ENCODE measurements at places on chromosomes 7 and 10.

GRCh38 chr7:36633377-36633776, 90.9 kb downstream of the AOAH start:
- DNase-seq: no peak

DNA sequence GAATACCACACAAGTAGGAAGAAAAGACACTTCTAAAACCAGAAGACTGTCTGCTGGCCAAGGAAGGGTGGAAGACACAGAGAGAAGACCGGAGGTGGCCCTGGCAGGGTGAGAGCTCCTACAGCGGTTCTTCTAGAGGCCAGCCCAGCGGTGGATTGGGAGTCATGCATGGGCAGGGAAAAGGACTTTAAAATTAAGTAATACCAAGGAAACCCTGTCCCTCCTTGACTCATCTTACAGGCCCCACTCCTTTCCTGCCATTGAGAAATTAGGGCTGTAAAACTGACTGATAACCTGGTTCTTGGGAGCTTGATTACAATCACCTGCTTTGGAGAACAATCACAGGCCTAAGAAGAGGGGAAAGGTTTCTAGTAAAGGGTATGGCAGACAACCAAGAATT, 16.1 kb downstream of the CALML3 start:
- no peak for DNase-seq

GRCh38 chr7:133003052-133003910, 78.6 kb downstream of the CHCHD3 start:
- DNase-seq: no peak

DNA sequence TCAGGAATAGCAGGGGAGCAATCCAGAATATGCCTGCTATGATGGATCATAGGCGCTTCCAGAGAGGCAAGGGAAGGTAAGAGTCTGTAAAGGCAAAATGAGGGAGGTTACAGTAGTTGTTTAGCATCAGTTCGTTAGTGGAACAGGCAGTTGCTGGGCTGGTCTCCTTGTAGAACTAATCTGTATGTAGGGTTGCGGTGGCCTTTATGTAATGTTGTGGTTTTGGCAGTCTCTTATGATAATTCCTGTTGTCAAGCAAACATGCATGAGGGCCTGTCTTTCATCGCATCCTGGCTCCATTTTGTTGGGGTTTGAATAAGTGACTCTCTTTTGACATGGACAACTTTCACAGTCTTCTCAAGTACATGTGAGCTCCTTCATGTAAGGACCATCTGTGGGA, 427.8 kb upstream of the LRGUK start:
- no peak for DNase-seq

- DNase-seq: no peak
These were observed 179.2 kb downstream of the ST7 start for GRCh38 chr7:117132321-117133120.

DNA sequence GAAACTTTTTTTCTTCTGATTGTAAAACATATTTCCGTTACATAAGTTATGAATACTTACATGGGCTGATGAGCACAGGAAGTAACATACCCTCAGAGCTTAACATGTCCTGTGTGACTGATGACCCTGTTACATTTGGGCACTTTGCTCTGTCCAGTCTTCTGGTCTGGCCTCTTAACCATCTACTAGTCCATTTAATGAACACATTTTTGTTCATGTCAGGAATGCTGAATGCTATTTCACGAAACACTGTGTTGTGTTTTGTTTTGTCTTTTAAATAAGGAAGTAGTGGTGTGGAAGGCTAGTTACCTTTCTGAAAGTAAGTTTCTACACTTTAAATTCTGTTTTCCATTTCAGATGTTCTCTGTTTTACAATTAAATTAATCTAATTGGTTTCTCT, 77.7 kb downstream of the RBM33 start:
- DNase-seq: no peak

DNA sequence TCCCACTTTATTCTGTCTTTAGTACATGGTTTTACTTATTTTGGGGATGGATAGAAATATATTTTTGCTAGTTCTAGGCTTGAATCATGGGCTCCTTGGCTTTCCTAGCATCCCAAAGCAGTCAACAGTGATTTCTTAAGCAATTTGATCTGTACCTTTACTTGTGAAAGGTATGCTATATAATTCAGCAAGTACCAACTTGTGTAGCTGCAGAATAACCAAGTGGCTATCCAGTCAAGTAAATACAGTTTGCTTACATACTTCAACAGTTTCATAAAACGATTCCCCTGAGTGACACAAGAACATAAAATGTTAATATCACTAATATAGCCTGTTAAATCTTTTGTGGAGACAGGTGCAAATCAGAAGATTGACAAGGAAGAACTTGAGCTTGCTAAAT, 67.2 kb downstream of the PODXL start:
- no peak for DNase-seq

DNA sequence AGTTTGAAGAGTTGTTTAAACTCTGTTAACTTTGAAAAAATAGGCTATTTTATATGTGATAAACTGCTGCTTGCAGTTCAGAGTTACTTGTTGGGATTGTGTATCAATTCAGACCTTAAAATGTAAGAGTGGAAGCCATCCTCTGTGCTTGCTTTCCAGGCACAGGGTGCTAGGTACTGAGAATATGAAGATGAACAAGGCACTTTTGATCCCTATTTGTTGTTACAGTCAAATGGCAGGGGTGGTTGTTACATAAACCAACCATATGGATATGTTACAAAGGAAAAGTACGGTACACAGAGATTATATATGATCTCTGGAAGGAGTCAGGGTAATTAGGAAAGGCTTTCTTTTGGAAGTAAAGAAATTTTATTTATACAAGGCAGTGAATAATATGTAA, 63.8 kb downstream of the REEP3 start:
- no peak for DNase-seq

- no peak for DNase-seq
These were observed 1.2 kb downstream of the NACAD start for GRCh38 chr7:45087301-45088145.

DNA sequence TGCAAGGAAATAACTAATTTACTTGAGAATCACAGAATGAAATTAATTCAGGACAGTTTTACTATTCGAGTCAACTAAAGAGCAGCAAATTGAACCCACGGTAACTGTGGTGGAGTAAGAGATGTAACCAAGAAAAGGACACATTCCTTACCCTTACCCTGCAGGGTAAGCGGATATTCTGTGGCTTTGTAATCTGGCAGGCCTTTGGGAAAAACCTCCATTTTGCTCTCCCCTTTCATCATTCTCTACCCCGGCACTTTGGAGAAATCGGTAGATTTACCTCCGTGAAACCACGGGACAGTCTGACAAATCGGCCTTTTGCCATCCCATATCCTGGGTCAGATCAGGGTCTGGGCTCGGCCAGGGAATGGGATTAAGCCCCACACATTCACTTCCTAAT, 18.4 kb downstream of the RCC1L start:
- DNase-seq: no peak

GRCh38 chr7:132933072-132933458, 148.8 kb downstream of the CHCHD3 start:
- DNase-seq: no peak

DNA sequence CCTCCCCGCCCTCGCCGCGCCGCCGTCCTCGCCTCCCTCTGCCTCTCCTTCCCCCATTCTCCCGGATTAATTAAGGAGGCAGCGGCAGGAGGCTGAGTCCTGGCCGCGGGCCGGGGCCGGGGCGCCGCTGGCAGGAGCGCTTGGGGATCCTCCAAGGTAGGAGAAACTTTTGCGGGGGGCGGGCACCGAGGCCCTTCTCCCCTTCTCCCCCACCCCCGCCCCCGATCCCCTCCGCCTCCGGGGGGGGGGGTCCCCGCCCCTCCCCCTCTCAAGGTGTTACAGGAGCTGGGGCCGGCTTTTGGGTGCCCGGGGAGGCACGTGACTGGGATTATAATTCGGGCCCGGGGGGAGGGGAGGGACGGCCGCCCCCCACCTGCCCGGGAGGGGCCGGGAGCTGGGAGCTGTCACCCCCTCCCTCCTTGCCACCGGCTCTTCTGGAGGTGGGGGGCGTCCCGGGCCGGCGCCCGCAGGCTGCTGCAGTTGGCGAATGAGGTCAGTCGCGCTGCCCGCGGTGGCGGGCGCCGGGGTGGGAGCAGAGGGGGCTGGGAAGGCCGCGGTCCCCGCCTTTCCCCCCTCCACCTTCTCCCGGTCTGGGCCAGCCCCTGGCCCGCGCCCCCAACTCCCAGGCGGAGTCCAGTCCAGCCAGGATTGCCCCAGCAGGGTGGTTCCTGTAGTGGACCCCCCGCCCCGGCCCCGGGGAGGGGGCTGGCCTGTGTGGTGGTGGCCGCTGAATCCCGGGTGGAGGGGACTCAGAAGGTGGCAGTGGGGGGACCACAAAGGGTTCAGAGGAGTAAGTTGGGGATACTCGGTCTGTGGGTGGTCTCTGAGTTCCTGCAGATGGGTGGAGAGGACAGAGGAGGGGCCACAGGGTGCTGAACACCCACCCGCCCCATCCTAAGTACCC, 567 bp downstream of the GTF2IRD1 start:
- no peak for DNase-seq

DNA sequence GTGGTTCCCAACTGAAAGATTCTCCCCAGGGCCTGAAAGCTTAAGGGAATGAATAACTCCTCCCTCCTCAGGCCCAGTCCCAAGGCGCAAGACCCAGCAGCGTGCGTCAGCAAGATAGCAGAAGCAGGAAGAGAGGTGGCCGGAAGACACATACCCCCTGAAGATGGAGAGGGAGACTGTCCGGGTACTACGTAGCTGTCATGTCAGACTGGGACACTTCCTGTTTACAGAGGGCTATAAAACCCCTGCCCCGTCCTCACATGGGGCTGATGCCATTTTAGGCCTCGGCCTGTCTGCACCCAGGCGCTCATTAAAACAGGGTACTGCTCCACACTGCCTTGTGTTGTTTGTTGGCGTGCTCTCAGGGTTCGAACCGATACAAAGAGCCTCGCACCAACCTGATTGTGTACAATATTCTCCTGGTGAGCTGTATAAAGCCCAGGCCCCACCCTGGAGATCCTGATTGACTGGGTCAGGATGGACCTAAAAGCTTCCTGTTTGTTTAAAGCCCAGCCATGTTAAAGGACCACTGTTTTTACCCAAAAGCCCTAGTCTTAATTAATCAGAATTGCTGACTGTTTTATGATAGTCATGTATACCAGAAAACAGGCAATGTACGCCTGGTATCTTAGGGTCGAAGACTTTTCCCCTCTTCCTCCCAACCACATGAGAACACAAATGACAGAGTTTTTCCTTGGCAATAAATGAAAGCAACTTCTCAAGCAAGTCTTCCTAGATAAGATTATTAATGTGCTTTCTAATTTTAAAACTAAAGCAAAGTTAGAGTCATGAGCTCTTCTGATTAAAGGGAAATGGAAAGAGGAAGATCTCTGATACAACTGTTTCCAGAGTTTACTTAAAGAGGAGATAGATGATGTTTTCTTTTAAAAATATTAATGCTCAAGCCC, 251.5 kb downstream of the DOCK4 start:
- no peak for DNase-seq

- peak; percentile 96 for DNase-seq
These were observed 1.1 kb downstream of the MARVELD1 start for GRCh38 chr10:97714401-97715258.

GRCh38 chr10:31930023-31930751, 1.6 kb upstream of the ARHGAP12 start:
- DNase-seq: no peak

GRCh38 chr10:74799721-74800221, 26.6 kb upstream of the KAT6B start:
- DNase-seq: no peak

GRCh38 chr7:115971506-115971905, 59.1 kb downstream of the TFEC start:
- DNase-seq: no peak

- DNase-seq: no peak
These were observed 56.0 kb upstream of the CHST15 start for GRCh38 chr10:124149189-124150042.

- no peak for DNase-seq
These were observed 43.3 kb upstream of the NFKB2 start for GRCh38 chr10:102352066-102352715.

DNA sequence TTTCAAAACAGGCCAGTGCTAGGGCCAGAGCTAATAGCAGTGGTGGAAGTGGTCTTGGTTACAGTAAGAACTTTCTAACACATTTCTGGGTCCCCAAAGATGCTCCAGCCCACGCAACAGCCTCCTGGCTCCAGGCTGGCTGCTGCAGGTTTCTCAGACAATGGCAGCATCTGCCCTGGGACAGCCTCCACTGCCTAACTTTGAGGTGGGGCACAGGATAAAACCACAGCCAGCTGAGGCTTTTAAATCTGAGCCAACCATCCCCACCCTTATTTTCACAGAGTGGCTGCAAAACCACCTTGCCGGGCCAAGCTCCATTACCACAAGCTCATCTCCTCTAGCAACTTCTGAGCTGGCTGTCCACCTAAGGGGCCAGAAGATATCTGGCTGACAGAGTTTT, 84.8 kb downstream of the FAM53B start:
- DNase-seq: no peak

DNA sequence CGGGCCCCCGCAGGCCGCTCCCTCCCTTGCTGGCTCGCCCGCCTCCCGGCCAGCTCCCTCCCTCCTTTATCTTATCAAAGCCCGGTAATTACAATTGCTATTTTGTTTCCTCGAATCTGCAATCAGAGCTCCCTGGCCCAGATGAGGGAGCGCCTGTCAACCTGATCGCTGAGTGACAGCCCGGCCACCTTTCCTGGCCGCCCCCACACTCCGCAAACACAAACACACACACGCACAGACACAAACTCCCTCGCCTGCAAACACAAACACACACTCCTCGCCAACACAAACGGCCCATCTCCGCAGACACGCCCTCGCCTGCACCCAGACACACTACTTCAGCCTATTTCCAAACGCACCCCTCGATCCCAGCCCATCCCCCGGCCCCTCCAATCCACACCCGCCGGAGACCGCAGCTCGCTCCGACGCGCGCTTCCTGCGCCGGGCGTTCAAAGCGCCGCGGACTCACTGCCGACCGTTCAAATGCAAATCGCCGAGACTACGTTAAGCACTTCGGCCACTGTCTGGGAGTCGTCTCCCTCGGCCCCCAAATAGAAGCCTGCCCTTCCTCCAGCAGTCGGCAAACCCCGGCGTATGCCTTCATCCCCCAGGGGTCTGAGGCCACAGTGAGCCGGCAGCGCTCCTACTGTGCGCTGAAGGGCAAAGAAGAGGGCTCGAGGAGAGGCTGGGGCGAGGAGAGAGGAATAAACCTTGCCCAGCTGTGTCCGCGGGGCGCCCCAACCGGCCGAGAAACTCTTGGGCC, 3.0 kb upstream of the FGF8 start:
- DNase-seq: no peak

DNA sequence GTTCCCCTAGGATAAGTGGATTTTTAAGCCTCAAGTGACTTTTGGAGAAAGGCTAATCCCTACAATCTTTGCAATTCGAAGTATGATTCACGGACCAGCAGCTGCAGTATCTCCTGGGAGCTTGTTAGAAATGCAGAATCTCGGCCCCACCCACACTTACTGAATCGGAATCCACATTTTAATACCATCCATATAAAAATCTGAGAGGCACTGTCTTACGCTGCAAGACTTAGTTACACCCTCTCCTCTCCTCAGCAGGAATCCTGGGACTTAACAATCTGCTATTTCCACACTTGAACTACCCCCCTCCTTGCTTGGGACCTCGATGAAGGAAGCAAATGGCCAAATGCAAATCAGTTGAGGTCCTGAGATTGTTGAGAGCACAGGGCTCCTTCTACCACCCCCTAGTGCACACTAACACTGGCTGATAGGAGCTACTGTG, 21.0 kb downstream of the ITPRIP start:
- no peak for DNase-seq
